ENCODE measurements at places on chromosomes 5 and 9. TPM values are rescaled to one million over a fixed set of nuclear protein-coding genes. Genes with fewer than 3 reads are reported as not detected.

- no peak for DNase-seq
These were observed 89.9 kb downstream of the ARL15 start for GRCh38 chr5:54220230-54221040.

PCDHA1 gene
- 0.05 TPM for polyA plus RNA-seq

DNA sequence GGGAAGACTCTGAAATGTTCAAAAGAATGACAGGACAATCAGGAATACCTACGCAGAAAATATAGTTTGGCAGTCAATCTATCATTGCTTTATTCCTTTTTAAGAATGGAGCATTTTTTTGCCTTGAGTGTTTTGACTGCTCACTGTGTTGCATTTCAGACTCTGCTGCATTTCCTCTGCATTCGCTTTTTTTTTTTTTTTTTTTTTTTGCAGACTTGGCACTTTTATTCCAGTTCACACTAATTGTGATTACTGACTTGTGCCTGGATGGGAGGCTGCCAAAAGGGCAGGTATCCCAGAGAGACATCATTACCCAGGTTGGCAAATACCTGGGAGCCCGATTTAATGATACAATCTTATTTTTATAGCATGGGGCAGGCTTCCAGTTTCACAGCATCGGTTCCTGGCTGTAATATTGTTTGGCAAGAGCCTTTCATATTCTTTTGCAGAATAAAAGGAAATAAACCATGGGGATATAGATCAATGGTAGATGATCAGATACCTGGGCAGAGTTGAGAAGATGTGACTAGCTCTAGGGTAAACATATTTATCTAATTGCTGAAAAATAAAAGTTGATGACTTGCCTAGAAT is 1132.6 kb downstream of the MAT2B start:
- DNase-seq: no peak

- peak; percentile 4 for DNase-seq
These were observed 114.6 kb downstream of the FAM170A start for GRCh38 chr5:119743927-119744326.

DNA sequence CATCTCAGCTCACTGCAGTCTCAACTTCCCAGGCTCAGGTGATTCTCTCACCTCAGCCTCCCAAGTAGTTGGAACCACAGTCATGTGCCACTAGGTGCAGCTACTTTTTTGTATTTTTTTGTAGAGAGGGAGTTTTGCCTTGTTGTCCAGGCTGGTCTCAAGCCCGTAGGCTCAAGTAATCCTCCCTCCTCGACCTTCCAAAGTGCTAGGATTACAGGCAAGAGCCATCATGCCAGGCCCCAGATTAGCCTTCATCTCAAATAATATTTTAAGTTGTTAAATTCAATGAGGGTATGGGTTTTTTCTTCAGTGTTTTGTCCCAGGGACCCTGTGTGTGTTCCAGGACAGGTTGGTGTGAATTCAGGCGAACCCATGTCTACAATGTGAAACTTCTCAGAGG is 12.5 kb upstream of the RFESD start:
- DNase-seq: no peak

DNA sequence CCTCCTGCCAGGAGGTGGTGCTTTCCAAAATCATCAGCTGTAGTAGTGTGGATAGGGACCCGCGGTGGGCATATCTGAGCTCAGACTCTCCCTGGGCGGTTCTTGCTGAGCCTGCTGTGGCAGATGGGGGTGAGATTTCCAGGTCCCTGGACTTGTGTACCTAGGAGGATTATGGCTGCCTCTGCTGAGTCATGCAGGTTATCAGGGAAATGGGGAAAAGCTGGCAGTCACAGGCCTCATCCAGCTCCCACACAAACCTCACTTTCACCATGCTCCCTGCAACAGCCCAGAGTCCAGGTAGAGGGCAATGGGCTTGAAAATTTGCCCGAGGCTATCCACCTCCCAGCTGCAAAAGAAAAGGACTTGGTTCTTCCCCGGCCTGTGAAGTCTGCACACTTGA is 23.4 kb upstream of the MAMDC2 start:
- no peak for DNase-seq

- DNase-seq: no peak
These were observed 158.5 kb downstream of the SLIT3 start for GRCh38 chr5:169142264-169142970.

PTGS1 gene
- 38.3 TPM for polyA plus RNA-seq

- DNase-seq: no peak
These were observed 238.5 kb upstream of the PIK3R1 start for GRCh38 chr5:67976891-67977601.

FOXD4L4 gene
- not detected for polyA plus RNA-seq

DNA sequence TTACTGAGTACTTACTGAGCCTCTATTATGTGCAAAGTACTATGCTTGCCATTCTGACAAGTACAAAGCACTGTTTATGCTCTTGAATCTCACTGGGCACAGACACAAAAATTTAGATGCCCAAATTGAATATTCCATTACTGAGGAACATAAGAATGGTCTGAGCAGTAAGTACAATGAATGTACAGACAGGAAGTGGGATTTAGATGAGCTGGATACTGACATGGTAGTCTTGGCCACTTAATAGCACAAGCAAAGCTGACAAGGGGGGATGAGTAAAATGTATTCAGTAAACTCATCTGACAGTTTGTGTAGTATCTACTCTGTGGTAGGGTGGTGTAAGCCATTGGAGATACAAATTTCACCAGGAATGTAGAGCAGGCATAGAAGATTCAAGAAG is 132.4 kb downstream of the EFNA5 start:
- DNase-seq: peak; percentile 20
